GM03348 (cell line): ENCODE measurements at places on chromosomes 3 and 15.

DNA sequence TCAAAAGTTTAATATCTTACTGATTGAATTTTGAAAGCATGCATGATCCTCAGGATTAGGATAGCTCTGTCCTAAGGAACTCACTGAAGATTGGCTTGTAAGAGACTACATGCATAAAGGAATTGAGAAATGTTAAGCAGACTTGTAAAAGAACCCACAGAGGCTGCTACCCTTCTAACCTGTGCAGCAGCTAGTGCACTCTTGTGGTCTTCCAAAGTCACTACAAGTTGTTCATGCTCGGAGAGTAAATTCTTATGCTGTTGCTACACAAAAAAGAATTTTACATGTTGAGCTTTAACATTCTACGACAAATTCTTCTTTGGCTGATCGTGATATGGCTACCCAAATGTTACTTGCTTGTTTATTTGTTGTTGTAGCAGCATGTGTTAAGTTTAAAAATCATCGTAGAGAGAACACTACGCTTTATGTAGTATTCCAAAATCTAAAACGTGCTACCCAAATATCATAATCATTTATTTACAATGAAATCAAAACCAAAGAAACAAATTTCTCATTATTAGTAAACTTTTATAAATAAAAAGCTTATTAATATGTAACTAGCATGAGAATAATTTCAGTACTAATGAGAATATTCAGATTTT is 55.0 kb downstream of the GOLIM4 start:
- peak; percentile 58 for DNase-seq

DNA sequence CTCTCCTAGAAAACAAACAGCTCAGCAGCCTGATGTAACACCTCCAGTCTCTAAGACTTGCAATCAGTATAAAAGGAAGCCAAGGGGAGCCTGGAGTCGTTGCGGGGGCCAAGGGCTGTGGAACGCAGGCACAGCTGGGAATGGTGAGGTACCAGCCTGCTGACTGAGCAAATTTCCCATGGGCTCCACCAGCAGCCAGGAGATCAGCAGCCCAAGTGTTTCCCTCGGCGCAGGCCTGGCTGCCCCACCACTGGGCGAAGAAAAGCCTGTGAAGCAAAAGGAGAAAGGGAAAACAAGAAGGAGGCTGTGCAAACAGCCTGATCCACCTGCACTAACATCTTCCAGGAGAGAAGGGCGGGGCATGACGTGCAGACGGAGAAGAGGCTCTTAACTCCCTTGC is 155.3 kb downstream of the SHQ1 start:
- no peak for DNase-seq

GRCh38 chr3:126900859-126901540 is 81.9 kb upstream of the PLXNA1 start:
- DNase-seq, result no peak

DNA sequence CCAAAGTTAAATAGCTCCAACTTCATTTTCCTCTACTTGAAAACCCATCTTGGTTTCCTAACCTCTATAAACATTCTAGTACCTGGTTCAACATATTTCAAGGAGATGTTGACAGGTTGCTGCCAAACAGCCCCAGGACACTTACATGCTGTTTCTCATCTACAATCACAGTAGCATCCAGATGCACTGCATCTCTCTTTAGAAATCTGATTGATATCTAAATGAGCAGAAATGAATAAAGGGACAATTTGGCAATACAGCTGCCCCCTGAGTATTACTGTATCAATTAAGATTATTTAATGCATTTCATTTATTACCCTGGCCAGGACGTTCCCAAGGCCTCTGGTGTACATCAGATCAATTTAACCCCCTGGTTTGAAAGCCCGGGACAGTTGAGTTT is 74.0 kb downstream of the SSR3 start:
- no peak for DNase-seq

- DNase-seq, result no peak
Measured at GRCh38 chr15:101296418-101297405, 1.7 kb upstream of the SNRPA1 start.

GRCh38 chr15:78752492-78753358 is 58.5 kb downstream of the ADAMTS7 start:
- no peak for DNase-seq

GRCh38 chr15:55327387-55327786 is 8.4 kb downstream of the PIGB start:
- no peak for DNase-seq

- DNase-seq, result no peak
Measured at GRCh38 chr3:65856907-65857306, 181.8 kb downstream of the MAGI1 start.

DNA sequence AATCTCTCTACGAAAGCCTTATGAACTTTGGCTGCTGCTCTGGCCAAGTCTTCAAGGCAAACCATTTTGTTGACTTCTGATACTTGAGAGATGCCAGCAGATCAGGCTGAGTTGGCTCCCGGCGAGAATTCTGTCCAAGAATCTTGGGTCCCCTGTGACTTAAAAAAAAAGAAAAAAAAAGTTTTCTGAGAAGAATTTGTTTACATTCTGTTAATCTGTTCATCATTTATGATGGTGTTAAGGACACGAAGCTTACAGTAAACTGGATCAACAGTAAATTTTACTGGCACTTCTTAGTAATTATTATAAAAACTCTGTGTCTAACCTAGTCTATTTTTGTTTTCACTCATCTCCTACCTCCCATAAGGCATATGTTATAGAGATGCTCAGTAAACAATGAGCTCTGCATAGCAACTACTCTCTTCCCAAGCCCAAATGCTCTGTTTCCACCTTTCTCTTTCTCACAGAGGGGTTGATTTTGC is 320.9 kb upstream of the RASGRP1 start:
- no peak for DNase-seq

GRCh38 chr3:124653071-124653796 is 77.0 kb upstream of the UMPS start:
- DNase-seq, result no peak

DNA sequence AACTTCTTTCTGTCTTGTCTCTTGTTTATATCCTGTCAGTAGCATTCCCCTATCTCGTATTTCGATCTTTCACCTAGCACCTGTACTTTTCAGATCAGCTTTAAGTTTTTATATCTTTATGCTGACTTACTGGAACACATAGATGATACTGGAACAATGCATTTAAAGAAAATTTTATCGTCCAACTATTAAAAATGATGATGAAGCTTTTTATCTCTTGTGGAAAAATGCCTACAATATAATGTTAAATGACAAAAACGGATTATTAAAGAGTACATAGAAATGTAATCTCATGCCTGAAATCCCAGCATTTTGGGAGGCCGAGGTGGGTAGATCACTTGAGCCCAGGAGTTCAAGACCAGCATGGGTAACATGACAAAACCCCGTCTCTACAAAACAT is 139.5 kb downstream of the ZPLD1 start:
- no peak for DNase-seq

DNA sequence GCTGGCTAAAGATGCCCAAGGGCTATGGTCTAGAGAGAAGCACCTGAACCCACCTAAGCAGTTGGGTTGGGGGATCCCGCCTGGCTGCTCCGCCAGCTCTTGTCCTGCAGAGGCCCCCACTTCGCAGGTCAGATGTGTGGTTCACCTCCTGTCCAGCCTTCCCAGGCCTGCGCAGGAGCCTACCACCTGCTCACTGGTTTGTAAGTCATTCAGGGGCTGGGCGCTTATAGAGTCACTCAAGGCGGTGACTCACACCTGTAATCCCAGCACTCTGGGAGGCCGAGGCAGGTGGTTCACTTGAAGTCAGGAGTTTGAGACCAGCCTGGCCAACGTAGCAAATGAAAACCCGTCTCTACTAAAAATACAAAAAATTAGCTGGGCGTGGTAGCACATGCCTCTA is 3.9 kb upstream of the FURIN start:
- DNase-seq, result no peak

- no peak for DNase-seq
Measured at GRCh38 chr3:142429582-142429981, 18.3 kb downstream of the XRN1 start.

GRCh38 chr3:194212161-194212844 is 76.4 kb downstream of the HES1 start:
- no peak for DNase-seq

- DNase-seq, result peak; percentile 69
Measured at GRCh38 chr15:43518197-43518761, 871 bp downstream of the MAP1A start.

DNA sequence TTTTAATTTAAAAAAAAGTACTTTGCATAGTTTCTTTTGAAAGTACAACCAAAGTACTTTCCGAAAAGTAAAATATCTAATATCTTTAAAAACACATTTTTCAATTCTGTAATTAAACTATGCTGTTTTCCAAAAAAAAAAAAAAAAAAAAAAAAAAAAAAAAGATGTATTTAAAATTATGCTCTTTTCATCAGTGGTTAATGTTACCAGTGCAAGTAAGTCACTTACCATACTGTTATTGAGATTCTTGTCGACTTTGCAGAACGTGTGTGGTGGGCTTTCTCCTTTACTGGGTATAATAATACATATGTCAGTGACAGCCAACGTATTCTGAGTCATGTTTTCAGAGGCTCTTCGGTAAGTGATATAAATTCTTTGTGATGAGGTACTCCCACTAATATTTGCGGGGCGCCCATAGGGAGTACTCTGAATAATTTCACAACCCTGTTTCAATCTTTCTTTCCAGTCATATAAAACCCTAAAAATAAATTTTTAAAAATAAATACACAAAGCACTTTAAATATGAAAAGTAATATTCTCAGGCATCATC is 39.9 kb downstream of the DENND4A start:
- no peak for DNase-seq

DNA sequence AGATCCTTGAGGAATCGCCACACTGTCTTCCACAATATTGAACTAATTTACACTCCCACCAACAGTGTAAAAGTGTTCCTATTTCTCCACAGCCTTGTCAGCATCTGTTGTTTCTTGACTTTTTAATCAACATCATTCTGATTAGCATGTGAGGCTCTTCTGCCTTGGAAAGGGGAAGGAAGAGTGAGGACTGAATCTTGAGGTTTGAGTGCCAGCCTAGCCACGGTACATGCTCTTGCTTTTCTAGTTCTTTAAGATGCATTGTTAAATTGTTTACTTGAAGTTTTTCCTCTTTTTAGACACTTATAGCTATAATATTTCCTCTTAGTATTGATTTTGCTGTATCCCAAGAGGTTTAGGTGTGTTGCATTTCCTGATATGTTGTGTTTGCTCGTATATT is 596.1 kb downstream of the OTOL1 start:
- no peak for DNase-seq

- no peak for DNase-seq
Measured at GRCh38 chr15:74592222-74592621, 23.4 kb upstream of the CLK3 start.

DNA sequence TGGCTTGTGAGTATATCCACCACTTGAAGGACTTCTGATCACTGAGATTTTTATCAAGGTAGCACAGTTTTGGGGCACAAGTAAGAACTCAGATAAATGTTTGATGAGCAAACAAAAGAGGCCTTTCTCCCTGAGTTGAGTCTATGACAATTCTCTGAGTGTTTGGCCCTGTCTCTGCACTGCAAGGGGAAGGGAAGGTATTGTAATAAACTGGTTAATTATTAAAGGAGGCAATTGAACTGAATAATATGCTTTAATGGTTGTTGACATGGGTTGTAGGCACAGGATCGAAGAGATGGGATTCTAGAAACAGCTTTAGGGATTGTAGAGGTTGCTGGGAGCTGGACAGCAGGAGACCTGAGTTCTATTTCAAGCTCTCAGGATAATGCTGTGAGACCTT is 95.0 kb upstream of the MRPL3 start:
- no peak for DNase-seq

DNA sequence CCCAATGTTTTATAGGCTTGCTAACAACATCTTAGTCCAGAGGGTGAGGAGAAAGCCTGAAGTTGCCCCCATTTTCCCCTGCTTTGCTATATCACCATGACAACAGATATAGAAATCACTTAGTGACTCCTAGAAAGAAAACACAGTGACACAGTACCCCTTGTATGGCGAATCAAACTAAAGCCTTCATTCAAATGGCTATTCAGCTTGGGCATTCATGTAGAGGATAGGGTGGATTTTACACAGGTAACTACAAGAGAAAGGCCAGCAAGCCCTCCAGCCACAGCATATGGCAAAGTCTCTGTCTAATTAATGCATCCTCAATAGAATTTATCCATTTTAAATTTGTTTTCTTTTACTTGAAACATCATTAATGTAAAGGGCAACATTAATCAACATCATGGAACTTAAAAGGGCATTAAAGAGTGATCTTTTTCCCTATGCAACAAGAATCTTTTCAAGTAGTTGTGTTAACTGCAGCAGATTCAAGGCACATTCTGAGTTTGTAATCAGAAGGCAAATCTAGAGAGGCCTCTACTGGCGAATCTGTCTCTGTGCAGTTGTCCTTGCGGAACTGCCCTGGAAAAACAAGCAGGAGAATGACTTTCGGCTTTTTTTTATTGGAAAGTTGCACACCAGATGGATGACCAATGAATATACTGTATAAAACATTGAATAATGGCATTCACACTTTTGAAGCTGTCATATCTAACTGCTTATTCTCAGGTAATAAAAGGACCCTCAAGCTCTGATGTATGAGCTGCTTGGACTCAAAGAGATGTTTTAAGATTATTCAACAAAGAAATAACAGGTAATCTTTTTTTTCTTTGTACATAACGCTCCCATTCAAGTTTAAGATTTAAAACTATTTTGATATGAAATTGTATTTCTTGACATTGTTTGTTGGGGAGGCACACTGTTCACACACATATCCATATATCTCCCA is 621.7 kb upstream of the AGTR1 start:
- DNase-seq, result peak; percentile 62

GRCh38 chr15:92910451-92910850 is 10.3 kb downstream of the CHD2 start:
- DNase-seq, result no peak

- DNase-seq, result no peak
Measured at GRCh38 chr3:62922326-62922725, 47.1 kb upstream of the CADPS start.

DNA sequence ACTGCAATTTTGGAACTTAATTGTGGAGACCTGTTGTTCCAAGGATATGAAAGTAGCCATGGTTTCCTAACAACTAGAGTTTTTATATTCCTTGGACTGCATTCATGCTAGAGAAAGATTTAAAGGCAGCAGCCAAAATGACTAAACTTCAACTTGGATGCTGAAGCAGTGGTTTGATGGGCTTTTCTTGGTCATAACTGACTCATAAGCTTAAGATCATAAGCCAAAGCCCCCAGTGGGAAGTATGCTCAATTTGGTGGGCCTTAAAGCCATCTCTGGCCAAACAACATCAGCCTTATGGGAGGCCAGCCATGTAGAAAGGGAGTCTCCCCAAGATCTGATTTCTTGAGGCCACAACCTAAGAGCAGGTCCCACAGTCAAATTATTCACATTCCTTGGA is 80.2 kb downstream of the ZNF280D start:
- no peak for DNase-seq

- peak; percentile 13 for DNase-seq
Measured at GRCh38 chr3:113531826-113532697, at the start of gene SIDT1. Gene SIDT1 (plus strand): TSS chr3:113532555. CDS start chr3:113533022, 467 bp downstream.

- DNase-seq, result no peak
Measured at GRCh38 chr3:151768393-151768930, 34.7 kb downstream of the AADACL2 start.
